Renal cortex interstitium (tissue), 15 donors: ENCODE measurements at places on chromosomes 11 and 22. TPM values are rescaled to one million over a fixed set of nuclear protein-coding genes. Genes with fewer than 3 reads are reported as not detected.

CASP5 gene
- polyA plus RNA-seq, result not detected

ANO1 gene
- polyA plus RNA-seq, result 17.3 TPM

PITPNB gene
- 72.2 TPM for polyA plus RNA-seq

HBB gene
- polyA plus RNA-seq, result 110 TPM

CFAP300 gene
- 4.6 TPM for polyA plus RNA-seq

OR51B4 gene
- polyA plus RNA-seq, result 0.27 TPM

APOL3 gene
- polyA plus RNA-seq, result 13.8 TPM

MMP10 gene
- polyA plus RNA-seq, result not detected

RASD2 gene
- 2.1 TPM for polyA plus RNA-seq

PARVG gene
- polyA plus RNA-seq, result 2.5 TPM

OVOL1 gene
- 9.6 TPM for polyA plus RNA-seq

PKP3 gene
- polyA plus RNA-seq, result 3.4 TPM

CSF2RB gene
- polyA plus RNA-seq, result 2.6 TPM

GAB4 gene
- not detected for polyA plus RNA-seq

RHOD gene
- 10.7 TPM for polyA plus RNA-seq

EHF gene
- polyA plus RNA-seq, result 19.0 TPM

TM7SF2 gene
- polyA plus RNA-seq, result 66.3 TPM

ROBO3 gene
- polyA plus RNA-seq, result 18.6 TPM

SPDYC gene
- not detected for polyA plus RNA-seq

SLC22A6 gene
- polyA plus RNA-seq, result 19.7 TPM

FOLR2 gene
- 8.1 TPM for polyA plus RNA-seq

IGF2 gene
- polyA plus RNA-seq, result 1,039 TPM

CBX7 gene
- polyA plus RNA-seq, result 13.8 TPM

MEI1 gene
- 2.6 TPM for polyA plus RNA-seq

OR52I2 gene
- polyA plus RNA-seq, result not detected

CDON gene
- 26.8 TPM for polyA plus RNA-seq

KRTAP5-11 gene
- polyA plus RNA-seq, result not detected

OTOG gene
- polyA plus RNA-seq, result 0.36 TPM

MFRP gene
- polyA plus RNA-seq, result not detected

TSPAN32 gene
- 2.6 TPM for polyA plus RNA-seq

UVRAG gene
- polyA plus RNA-seq, result 15.4 TPM

FGF4 gene
- polyA plus RNA-seq, result not detected

BIRC3 gene
- polyA plus RNA-seq, result 0.92 TPM

OR56A4 gene
- 0.04 TPM for polyA plus RNA-seq

KRTAP5-10 gene
- polyA plus RNA-seq, result not detected

TBRG1 gene
- 41.5 TPM for polyA plus RNA-seq

CYP2D6 gene
- polyA plus RNA-seq, result 5.0 TPM

RBM4 gene
- 261 TPM for polyA plus RNA-seq

OR6A2 gene
- polyA plus RNA-seq, result 0.03 TPM

OR2D2 gene
- not detected for polyA plus RNA-seq

MYOD1 gene
- not detected for polyA plus RNA-seq

CTSW gene
- polyA plus RNA-seq, result 1.0 TPM

BAIAP2L2 gene
- polyA plus RNA-seq, result 5.8 TPM
